ENCODE measurements at places on chromosomes 11 and 22.

DNA sequence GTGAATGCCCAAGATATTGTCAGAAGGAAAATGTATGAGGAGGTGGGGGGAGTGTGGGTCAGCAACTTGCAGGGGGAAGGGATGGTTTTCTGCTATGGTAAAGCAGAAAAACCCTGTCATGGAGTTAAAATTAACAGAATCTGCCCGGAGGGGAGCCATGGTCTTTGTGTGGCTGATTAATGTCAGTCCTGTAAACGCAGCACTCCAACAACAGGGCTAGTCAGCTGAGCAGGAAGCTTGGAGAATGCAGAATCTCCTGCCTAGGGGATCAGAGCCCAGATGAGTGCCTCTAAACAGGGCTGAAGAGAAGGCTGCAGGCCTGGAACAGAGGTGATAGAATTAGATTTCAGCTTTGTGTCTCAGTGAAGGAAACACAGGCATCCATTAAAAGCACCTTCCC, 140.9 kb upstream of the MTNR1B start:
- DNase-seq = no peak

- no peak for DNase-seq
Observed at GRCh38 chr11:84212468-84213390, 926.6 kb upstream of the CCDC90B start.

- no peak for DNase-seq
Observed at GRCh38 chr22:19877626-19878339, 23.1 kb upstream of the GNB1L start.

DNA sequence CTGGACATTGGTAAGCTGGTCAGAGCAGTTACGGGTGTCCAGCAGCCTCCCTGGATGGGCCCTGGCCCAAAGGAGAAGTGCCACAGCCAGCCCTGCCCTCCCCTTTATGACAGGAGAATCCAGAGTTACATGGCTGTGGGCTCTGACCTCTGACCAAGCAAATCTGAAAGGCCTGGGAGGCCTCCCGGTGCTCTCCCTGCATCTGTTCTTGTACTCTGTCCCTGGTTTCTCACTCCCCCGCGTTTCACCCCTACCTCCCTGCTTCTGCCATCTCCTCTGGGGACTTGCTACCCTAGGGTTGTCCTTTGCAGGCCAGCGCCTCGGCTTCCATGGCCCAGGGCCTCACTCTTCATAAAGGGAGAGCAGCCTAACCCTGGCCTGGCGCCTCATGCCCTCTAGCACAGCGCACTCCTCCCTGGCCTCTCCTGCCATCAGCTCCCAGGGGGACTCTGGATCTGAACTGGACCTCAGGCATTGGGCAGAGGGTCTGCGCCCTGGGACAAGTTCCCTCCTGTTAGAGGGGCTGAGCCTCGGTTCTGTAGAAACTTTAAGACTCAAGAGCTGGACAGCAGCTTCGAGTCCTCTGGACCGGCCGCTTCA, 10.7 kb downstream of the PICK1 start:
- DNase-seq = no peak

DNA sequence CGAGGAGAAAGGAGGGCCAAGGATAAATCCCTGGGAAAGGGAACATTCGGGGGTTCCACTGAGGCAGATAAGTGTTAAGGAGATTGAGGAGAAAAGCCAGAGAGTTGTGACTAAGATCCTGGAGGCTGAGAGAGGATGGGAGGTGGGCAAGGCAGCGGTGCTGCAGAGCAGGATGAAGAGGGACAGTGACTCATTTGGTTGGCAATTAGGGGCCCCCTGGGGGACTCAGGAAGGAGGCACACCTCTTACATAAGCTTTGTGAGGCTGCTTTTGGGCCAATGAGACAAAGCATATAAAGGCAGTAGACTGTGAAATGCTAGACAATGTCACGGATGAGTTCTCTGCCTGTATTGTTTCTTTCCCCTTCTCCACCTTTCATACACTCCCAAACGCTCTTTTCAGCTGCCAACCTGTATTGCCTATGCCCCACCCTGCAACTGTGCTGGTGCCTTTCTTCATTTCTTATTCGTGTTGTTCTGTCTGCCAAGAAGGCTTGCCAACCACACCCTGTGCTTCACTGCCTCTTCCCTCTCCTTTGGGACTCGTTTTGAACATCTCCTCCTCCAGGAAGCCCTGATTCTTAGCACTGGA, 246.8 kb upstream of the KIRREL3 start:
- no peak for DNase-seq

DNA sequence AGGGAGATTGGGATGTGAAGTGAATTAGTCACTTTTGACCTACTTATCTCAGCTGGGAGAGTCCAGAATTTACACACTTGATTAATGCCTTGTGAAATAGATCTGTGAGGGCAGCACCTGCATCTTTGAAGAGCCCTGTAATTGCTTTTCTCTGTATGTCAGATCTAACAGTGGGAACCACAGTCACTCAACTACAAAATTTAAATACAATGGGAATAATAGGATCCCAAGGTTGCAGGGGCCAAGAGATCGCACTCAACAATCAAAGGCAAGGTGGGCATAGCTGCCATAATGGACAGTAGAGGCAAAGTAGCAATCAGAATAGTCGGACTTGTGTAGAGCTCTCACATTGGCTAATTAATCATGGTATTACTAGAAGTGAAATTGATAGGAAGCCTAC, 45.5 kb upstream of the NARS2 start:
- DNase-seq = no peak

DNA sequence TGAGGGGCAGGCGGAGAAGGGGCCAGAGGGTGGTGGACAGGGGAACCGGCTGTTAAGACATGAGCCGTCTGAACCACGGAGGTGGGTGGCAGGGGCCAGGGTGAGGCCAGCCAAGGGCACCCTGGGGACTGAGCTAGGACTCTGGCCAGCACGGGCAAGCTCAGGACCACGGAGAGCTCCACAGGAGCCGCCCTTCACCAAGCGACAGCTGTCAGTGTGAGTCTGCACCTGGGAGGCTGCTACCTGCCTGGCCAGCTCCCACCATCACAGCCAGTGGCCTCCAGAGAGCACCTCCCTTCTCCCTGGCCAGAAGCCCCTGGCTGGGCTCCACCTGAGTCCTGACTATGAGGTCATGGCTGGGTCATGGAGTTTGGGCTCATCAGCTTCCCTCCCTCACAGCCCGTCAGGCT, 21.6 kb downstream of the MGAT3 start:
- DNase-seq = no peak
